ENCODE measurements at places on chromosomes 3 and 15. TPM values are rescaled to one million over a fixed set of nuclear protein-coding genes. Genes with fewer than 3 reads are reported as not detected.

GRCh38 chr3:81242871-81243270, 518.6 kb downstream of the GBE1 start:
- no peak for DNase-seq

GRCh38 chr15:32887090-32887489, 169.3 kb downstream of the GREM1 start:
- DNase-seq, result no peak

DNA sequence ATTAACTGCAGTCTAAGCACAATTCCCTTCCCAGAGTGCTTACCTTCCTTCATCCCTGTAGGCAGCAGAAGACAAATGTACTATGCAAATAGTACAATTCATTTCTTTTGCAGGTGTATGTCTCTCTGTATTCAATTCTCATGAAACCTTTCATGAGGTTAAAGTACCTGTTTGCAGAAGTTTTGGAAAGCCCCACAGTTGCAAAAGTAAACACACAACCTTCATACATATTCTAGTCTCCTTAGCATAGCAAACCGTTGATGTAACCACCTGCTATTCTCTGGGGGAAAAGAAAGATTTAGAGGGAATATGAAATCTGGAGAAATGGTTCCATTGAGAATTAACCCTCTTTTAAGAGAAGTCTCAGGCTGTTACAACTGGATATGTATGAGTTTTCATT, 200.3 kb upstream of the SUCLG2 start:
- no peak for DNase-seq

GRCh38 chr3:10342781-10343180, 21.9 kb upstream of the SEC13 start:
- no peak for DNase-seq

- peak; percentile 61 for DNase-seq
These were observed 252.4 kb upstream of the HES1 start for GRCh38 chr3:193883551-193883950.

The PLEKHO2 gene
- 3.9 TPM for total RNA-seq

The CAMK2N2 gene
- total RNA-seq, result 0.35 TPM

The CFAP20DC gene
- total RNA-seq, result 4.9 TPM

Measured in epithelial cell of proximal tubule (primary cell).